ENCODE measurements at places on chromosomes 6 and 20. TPM values are rescaled to one million over a fixed set of nuclear protein-coding genes. Genes with fewer than 3 reads are reported as not detected.

Gene CLDN20
- total RNA-seq = not detected

Gene WFDC12
- not detected for total RNA-seq

Gene MYMX
- not detected for total RNA-seq

DNA sequence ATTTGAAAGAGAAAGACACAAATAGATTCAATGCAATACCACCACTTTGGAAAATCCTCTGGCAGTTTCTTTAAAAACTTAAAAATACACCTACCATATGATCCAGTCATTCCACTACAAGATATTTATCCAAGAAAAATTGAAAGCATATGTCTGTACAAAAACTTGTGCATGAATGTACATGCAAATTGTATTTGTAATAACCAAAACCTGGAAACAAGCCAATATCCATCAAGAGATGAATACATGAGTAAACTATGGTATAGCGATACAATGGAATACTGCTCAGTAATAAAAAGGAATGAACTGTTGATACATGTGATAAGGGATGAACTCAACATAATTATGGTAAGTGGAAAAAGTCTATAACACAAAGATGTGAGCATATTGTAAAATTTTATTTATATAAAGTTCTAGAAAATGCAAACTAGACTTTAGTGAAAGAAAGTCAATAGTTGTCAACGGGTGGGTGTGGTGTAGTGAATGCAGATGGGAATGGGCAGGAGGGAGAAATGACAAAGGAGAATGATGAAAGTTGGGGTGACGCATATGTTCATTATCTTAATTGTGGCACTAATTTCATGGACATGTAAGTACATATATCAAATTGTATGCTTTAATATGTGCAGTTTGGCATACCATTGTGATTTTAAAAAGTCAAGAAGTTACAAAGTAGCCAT lies 347.5 kb downstream of the SAMD5 start:
- no peak overlapping the region for H3K27ac ChIP-seq
- no peaks in the 10 kb centered on the region for H3K4me1 ChIP-seq
- no peak for DNase-seq

DNA sequence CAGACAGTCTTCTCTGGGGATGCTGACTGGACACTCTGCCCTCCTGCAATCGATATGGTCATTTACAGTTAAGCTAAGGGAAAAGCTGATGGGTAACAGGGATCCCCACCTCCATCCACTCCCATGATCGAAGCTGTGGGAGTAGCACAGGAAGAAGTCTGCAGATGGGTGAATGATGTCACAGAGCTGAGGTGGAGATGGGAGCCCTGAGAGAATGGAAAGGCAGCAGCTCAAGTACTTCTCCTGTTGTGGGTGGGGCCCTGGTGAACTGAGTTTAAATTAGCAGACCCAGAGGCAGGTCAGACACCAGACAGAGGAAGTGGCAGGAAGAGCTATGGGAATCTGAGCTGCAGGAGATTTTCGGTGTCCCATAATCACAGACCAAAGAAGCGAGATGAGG lies 29.0 kb downstream of the HDGFL1 start:
- DNase-seq = no peak
- H3K4me3 ChIP-seq = no peak overlapping the region
- H3K27me3 ChIP-seq = no peaks in the 10 kb centered on the region
- H3K4me1 ChIP-seq = no peaks in the 10 kb centered on the region
- H3K27ac ChIP-seq = no peak overlapping the region
- no peaks in the 10 kb centered on the region for H3K36me3 ChIP-seq

DNA sequence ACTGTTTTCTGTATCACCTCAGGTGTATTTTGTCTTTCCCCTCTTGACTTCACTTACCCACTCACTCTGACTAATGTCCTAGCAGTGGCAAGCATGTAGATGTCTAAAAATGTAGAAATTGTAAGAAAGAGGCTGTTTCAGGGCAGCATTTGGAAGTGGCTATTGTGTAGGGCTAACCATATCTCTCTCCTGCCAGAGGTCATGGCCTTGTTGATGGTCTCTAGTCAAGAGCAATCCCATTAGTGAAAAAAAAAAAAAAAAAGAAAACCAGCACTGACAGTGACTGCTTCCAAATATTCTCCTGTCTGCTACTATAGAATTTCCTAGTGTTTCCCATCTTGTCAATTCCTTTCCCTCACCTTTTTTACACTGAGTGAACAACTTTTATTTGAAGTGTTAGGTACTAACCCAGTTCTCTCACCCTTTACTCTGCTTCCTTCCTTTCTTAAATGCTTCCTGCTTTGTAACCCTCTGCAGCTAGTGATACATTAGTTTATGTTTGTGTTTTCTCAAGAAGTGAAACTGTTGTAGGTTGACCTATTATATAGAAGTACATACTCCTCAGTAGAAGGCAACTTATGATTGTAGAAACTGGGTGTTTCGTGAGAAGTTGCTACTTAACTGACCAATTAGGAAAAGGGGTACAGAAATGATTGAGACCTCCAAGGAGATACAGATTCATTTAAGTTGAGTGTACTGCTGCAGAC lies 174.1 kb upstream of the PTPRK start:
- H3K4me1 ChIP-seq = no peaks in the 10 kb centered on the region
- no peak overlapping the region for H3K27ac ChIP-seq
- no peak for DNase-seq
- H3K27me3 ChIP-seq = no peaks in the 10 kb centered on the region
- H3K36me3 ChIP-seq = no peaks in the 10 kb centered on the region

GRCh38 chr20:52993076-52993475 lies 20.9 kb downstream of the TSHZ2 start:
- no peaks in the 10 kb centered on the region for H3K36me3 ChIP-seq
- DNase-seq = no peak
- no peak overlapping the region for H3K4me3 ChIP-seq
- no peaks in the 10 kb centered on the region for H3K27me3 ChIP-seq
- no peak overlapping the region for H3K27ac ChIP-seq
- H3K4me1 ChIP-seq = no peaks in the 10 kb centered on the region

DNA sequence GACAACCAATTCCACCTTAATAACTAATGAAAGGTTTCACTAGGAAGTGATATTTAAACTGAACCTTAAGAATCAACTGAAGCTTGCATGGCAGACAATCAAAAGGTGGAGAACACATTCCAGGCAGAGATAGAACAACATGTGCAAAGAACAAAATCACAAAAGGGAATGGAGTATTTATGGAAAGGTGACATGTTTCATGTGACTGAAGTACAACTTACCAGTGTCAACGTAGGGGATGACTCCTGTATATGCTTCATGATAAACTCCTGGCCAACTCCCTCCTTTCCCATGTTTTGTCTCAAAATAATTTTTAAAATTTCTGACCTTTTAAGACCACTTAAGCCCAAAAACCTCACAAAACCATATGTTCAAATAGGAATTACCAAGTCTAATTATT lies 6.6 kb downstream of the PLN start:
- no peaks in the 10 kb centered on the region for H3K4me1 ChIP-seq
- no peak overlapping the region for H3K27ac ChIP-seq
- no peak overlapping the region for H3K4me3 ChIP-seq
- no peak for DNase-seq
- no peaks in the 10 kb centered on the region for H3K36me3 ChIP-seq
- no peaks in the 10 kb centered on the region for H3K27me3 ChIP-seq

DNA sequence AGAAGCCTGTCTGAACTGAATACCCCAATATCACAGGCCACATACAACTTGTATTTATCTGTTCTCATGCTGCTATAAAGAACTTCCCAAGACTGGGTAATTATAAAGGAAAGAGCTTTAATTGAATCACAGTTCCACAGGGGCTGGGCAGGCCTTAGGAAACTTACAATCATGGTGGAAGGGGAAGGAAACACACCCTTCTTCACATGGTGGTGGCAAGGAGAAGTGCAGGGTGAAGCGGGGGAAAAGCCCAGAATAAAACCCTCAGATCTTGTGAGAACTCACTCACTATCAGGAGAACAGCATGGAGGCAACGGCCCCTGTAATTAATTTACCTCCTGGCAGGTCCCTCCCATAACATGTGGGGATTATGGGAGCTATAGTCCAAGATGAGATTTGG lies 50.3 kb upstream of the FNDC1 start:
- no peak for DNase-seq
- no peak overlapping the region for H3K4me3 ChIP-seq
- H3K27me3 ChIP-seq = no peaks in the 10 kb centered on the region
